ENCODE measurements at places on chromosomes 5 and 9.
A peak's percentile ranks its signal among the peaks of the same experiment; 100 is the strongest.

GRCh38 chr9:22990349-22990748 lies 543.7 kb downstream of the DMRTA1 start:
- DNase-seq: no peak

- no peak for DNase-seq
Observed at GRCh38 chr9:76634356-76635054, 129.7 kb upstream of the PCA3 start.

- DNase-seq: no peak
Observed at GRCh38 chr5:97365163-97365845, 182.3 kb upstream of the RIOK2 start.

DNA sequence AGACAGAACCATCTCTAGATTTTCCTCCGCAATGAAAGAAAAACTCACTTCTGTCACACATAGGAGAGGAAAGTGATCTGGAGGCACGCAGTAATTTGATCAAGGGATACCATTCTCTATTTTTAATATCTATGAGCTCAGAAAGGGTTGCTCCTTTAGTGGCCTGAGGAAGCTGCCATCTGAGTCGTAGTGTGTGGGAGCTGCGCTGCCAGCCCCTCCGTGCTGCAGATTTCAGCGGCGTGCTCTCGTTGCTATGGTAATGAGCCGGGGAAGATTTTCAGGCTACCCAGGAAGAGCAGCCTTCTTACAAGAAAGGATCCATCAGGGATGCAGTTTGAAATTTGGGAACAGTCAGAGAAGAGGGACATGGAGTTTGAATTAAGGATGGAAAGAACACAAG lies 17.1 kb upstream of the GOLM1 start:
- no peak for DNase-seq

- peak; percentile 9 for DNase-seq
Observed at GRCh38 chr5:172005708-172006320, 624 bp downstream of the FBXW11 start.

DNA sequence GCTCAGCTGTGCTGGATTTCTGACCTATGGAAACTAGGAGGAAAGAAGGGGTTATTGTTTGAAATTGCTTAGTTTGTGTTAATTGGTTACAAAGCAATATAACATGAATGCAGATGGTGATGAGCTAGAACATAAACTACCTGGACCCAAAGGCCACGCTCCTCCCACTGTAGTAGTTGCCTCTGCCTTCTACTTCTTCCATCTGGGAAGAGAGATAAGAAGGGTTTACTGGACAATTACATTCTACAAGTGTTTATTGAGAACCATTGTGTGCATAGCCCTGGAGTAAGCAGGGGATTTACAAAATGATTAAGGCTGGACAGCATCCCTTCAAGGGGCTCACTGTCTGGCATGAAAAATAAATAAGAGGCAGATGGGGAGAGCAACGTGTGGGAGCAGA lies 355.3 kb upstream of the TRPC7 start:
- DNase-seq: no peak

- no peak for DNase-seq
Observed at GRCh38 chr9:134706522-134706921, 64.9 kb downstream of the COL5A1 start.

- no peak for DNase-seq
Observed at GRCh38 chr5:111252799-111253545, 28.8 kb downstream of the CAMK4 start.

- no peak for DNase-seq
Observed at GRCh38 chr9:100204796-100205195, 105.8 kb downstream of the INVS start.

DNA sequence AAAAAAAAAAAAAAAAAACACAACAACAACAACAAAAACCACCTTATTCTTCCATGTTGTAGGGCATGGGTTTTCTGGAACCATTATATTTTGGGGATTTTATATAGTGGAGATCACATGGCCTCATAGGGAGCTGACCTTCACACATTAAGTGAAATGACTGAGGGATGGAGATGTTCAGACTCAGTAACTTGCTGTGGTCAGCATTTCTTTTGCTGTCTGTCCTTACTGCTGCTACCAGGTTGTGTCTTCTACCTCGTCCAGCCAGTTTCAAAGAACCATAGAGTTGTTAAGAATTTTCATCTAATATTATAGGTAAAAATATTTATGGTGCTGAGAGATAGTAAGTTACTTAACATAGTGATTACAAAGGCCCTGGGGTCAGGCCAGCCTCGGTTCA lies 107.6 kb downstream of the PDE8B start:
- DNase-seq: no peak

DNA sequence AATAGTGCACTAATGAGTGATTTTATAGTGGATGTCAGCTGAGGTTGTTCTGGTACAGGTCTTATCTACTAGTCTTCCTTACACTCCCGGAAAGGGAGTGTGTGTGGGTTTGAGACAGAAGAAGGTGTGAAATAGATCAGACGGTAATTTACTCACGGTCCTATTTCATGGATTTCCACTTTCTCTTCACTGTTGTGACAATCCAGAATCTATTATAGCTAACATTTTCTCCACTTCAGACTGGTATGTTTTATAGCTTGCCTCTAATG lies 7.0 kb upstream of the C9 start:
- no peak for DNase-seq

GRCh38 chr5:169411786-169412430 lies 111.0 kb upstream of the SLIT3 start:
- DNase-seq: no peak

DNA sequence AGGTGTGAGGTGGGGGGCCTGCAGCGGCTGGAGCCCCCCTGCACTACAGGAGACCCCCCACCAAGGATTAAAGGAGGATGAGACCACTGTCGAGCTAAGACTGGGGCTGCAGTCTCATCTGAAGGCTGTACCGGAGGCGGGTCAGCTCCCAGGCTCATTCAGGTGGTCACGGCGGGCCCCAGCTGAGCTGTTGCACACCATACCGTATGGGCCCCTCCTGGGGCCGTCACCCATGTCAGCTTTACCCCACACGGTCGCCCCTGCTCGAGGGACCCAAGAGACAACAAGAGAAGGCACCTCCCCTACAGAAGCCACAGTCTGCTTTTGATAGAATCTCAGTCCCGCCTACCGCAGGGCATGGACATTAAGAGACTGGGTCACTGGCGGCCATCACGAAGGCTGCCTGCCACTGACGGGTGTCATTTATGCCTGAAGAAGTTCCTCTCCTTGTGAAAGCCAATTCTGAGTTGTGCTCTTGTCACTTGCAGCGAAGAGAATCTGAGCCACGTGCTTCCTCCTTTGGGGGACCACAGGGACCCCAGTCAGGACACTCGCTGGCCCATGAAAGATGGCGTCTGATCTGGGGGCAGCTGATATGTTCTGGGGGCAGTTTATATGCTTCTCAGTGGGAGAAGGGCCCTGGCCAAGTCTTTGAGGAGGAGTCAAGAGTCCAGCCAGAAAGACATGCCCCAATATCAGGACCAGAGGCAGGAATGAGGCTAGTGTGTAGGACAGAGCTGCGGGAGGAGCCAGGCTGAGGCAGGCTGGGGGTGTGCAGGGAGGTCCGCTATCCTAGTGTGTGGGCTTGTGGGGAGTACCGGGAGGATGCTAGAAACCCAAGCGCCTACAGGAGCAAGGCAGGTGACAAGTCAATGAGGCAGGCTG lies 102.4 kb downstream of the ZNF354C start:
- no peak for DNase-seq

DNA sequence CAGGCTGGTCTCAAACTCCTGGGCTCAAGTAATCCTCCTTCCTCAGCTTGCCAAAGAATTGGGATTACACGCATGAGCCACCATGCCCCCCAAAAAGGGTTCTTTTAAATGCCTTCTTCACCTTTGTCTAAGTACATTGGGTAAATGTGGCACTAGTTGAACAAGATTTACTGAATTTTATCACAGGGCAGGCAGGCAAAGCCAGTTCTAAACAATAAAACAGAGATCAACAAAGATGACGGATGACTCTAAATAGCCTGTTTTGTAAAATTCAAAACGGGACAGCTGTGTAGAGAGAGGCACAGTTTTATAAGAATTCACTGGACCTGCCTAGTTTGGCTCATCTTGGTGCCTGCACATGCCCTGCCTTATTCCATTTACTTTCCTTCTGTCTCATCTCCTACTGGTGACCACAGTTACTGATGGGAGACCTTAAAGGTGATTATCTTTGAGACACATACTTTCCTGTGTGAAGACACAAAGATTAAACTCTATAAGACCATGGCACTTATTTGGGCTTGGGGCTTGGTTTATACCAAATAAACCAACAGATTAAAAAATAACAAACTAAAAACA lies 149.6 kb upstream of the DMRT1 start:
- no peak for DNase-seq

GRCh38 chr9:7008411-7008810 lies 250.6 kb downstream of the KDM4C start:
- no peak for DNase-seq

- DNase-seq: no peak
Observed at GRCh38 chr5:81908044-81908443, 63.8 kb upstream of the ATG10 start.

DNA sequence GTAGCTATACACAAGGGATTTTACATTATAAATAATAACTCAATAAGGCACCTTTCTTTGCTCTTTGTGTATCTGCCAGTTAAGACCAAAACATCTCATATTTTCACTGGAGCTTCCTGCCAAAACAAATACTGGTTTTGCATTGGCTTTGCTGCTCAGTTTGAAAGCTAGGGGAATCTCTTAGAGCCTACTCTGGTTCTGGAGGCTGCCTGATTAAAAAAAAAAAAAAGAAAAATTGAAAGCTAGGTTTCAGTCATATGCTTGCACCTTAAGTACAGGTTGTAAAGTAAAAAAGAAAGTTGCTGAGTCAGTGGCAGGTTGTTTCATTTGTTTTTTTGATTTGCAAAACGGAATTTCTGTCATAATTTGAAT lies 2.3 kb downstream of the DENND4C start:
- DNase-seq: no peak

GRCh38 chr5:116380621-116381020 lies 194.0 kb downstream of the SEMA6A start:
- no peak for DNase-seq

GRCh38 chr5:476102-476813 lies 33.3 kb downstream of the EXOC3 start:
- DNase-seq: no peak

DNA sequence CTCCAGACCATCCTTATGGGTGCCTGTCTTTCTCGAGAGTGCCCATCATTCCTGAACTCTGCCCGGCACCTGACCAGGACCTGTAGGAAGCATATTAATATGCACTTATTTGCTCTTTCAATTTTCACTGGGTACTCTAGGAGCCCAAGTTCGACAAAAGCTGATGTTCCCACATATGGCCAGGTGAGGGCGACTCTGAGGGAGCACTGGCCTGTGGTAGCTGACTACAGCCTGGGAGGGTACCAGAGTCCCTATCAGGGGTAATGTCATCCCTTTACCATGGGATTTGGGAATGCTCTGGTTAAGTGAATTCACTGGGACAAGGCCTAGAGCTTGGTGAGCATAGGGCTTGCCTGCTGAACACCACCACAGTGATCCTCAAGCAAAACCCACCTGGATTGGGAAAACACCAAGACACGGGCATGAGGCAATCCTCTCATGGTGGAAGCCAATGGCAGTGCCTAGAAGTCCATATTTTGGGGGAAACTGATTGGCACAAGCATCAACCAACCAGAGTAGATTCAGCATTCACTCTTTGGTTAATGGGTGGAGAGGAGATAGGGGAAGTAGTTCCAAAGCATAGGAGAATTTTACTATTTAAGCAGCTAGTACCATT lies 112.2 kb downstream of the MTX3 start:
- DNase-seq: no peak

GRCh38 chr5:132224716-132225115 lies 2.9 kb downstream of the P4HA2 start:
- DNase-seq: no peak

- DNase-seq: no peak
Observed at GRCh38 chr5:66710557-66711088, 114.4 kb downstream of the MAST4 start.

- DNase-seq: no peak
Observed at GRCh38 chr9:134410835-134411217, 84.6 kb downstream of the RXRA start.

GRCh38 chr5:87266914-87267573 lies 639 bp upstream of the RASA1 start:
- no peak for DNase-seq

DNA sequence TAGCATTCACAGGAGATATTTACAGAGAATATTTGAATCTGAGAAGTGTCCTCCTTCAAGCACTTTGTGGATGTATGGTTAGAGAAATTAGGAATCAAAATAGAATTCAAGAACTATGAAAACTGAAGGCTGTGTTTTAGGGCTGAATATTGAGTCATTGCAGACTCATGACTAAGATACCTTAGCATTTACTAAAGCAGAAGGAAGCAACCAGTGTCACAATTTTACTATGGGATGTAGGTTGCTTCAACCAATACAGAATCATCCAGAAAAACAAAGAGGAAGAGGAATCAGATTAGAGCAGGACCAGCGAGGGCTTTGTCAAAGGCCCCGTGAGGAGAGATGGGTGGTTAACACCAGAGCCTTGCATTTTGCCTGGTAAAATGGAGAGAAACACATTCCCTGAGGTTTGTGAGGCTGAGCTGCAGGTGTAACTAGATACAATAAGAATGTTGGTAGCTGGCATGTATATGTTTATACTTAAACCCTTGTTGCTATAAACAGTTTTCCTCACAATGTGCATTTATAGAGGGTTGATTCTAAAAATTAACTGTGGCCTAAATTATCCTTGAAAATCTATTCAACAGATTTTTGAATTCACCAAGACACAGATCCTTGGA lies 518.1 kb downstream of the AGTPBP1 start:
- no peak for DNase-seq

DNA sequence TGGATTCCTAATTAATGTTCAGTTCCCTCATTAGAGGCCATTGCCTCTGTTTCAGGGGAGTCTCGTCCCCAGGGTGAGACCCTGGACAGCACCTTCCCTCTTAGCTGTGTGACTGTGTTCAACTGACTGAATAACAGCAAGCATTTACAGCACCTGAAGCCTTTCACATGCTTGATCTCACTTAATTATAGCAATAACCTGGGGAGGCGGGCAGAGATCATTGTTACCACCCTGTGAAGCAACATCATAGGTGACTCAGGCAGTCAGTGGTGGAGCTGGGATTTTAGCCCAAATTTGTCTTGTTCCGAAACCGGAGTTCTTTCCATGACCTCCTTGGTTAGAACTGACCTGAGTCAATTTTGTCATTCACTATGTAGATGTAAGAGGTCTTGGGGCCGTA lies 105.2 kb upstream of the RAD23B start:
- no peak for DNase-seq

DNA sequence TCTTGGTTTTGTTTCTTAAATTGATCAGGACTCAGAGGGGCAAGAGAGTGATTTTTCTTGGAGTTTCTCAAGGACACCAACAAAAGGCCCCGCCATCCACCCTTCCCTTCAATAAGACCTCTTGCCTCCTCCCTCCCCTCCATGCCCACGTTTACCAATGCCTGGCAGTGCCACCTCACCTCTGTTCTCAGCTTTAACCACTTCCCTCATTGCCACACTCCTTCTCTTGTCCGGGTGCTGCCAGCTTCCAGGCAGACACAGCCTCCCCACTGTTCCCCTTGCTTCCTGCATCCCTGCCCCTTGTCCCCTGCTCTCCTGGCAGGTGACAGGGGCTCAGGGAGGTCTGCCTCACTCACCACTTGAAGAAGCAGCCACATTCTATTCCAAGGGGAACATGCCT lies 90.8 kb downstream of the LHX2 start:
- DNase-seq: no peak

GRCh38 chr5:141902015-141902814 lies 21.5 kb upstream of the DELE1 start:
- DNase-seq: no peak

GRCh38 chr9:312596-313320 lies 98.1 kb downstream of the DOCK8 start:
- no peak for DNase-seq
